ENCODE measurements at places on chromosomes 6 and 20.

DNA sequence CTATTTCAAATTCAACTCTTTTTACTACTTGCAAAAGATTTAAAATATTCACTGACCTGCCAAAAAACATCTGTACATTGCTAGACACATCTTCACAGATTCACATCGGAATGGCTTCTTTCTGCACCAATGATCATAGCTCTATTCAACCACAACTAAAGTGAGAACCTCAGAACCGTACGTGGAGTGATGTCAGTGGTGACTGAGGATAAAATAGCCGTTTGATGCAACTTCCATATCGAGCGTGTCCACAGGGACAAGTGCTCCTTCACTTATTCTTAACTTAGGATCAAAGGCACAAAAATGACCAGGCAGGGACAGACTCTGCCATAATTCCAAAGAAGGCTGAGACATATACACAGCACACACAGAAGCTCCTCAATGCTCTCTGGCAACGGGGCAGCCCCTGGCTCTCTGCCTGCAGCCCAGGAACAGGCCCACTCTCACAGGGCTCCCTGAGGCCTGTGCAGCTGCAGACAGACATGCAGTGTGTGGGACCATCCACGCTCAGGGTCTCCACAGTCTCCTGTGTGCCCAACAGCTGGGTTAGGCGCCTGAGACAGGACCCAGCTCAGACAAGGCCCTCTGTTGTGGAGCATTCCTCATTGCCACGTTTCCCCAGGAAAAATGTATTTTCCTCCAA is 22.8 kb downstream of the FYN start:
- DNase-seq, result no peak

DNA sequence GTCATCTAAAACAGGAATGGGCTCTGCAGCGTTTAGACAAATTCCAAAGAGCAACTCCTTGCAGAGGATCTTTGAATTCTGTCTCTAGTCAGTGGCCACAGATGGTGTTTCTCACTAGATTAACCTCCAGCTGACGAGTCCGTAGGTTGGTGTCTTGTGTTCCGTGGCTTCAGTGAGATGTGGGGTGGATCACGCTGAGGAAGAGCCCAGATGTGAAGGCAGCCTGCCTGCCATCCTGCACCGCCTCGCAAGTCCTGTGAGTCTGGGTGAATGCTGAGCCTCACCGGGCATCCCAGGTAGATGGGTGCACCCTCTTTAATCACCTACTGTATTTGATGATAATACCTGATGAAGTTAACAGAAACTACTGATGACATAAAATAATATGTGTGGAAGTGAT is 70.4 kb downstream of the THBS2 start:
- DNase-seq, result no peak

- DNase-seq, result no peak
Measured at GRCh38 chr20:51221103-51221502, 198.2 kb upstream of the KCNG1 start.

DNA sequence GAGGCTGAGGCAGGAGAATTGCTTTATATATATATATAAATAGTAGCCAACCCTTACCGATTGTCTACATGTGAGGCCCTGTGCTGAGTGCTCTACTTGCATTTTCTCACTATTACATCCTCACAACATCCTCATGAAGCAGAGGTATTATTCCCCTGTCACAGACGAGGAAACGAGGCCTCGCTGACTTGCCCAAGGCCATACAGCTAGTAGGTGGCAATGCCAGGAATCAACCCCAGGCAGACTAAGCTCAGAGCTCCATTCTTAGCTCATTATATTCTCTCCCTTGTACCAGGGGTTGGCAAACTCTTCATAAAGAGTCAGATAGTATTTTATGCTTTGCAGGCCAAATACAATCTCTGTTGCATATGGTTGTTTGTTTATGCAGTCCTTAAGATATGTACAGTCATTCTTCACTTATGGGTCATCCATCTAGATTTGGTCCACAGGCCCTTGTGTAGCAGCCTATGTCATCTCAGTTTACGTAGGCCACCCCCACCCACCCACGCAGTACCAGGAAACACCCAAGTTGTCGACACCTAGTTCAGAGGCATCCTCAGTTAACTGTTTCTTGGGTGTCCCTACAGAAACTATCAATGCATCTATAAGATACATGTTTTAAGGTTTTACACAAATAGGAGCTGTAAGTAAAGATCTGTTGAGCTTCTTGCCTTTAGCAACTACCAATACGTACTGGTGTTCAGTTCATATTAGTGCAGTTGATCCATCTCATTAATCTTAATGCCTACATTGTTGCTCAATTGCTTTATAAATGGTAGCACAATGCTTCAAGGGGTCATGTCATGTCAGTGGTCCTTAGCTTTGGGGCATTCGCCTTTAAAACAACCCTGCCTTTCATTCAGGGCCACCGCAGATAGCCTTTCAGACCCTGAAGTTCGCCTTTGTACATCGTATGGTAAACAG is 3.0 kb downstream of the CASS4 start:
- DNase-seq, result peak; percentile 74

GRCh38 chr6:4916954-4917561 is 86.8 kb downstream of the RPP40 start:
- no peak for DNase-seq
